Activated T-helper 1 cell treated with anti-CD3 and anti-CD28 coated beads, Interleukin-2, amount 50 U/mL, for 16 hours (primary cell): ENCODE measurements at places on chromosomes 5 and 9.

- DNase-seq: peak; percentile 64
Observed at GRCh38 chr9:137241490-137242268, 592 bp downstream of the TUBB4B start.

GRCh38 chr9:69895185-69895584 lies 74.6 kb downstream of the CFAP95 start:
- DNase-seq: no peak

DNA sequence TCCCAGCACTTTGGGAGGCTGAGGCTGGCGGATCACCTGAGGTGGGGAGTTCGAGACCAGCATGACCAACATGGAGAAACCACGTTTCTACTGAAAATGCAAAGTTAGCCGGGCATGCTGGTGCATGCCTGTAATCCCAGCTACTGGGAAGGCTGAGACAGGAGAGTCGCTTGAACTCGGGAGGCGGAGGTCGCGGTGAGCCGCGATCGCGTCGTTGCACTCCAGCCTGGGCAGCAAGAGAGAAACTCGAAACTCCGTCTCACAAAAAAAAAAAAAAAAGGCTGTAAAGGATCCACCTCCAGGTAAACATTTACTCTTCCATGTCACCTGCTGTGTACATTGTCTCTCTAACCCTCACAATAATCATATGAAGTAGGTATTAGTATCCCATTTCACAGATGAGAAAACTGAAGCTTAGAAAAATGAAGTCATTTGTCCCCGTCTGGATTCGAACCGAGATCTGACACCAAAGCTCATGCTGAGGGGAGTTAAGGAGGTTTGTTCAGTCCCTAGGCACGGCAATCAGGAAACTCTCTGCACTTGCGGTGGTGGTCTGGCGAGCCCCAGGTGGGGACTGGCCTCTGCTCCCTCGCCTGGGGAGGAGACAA lies 494 bp upstream of the DOCK2 start:
- DNase-seq: no peak

- no peak for DNase-seq
Observed at GRCh38 chr9:95218773-95219172, 98.7 kb downstream of the FANCC start.
